ENCODE measurements at places on chromosomes 12 and 14.

DNA sequence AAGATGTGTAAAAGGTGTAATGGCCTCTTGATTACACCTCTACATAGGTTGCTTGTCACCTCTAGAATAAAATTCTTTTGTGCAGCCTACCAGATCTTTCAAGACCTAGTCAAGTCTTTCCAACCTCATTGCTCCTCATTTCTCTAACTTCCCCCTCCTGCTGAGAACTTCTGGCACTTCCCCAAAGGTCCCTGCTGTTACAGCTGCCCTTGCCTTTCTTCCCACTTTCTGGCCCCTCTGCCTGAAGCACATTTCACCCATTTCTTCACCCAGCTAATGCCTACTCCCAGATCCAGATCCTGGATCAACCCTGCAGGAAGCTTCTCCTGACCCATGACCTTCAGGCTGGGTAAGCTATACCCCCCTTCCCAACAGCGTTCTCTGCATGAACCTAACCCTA lies 1.5 kb downstream of the TSHR start:
- DNase-seq, result no peak

DNA sequence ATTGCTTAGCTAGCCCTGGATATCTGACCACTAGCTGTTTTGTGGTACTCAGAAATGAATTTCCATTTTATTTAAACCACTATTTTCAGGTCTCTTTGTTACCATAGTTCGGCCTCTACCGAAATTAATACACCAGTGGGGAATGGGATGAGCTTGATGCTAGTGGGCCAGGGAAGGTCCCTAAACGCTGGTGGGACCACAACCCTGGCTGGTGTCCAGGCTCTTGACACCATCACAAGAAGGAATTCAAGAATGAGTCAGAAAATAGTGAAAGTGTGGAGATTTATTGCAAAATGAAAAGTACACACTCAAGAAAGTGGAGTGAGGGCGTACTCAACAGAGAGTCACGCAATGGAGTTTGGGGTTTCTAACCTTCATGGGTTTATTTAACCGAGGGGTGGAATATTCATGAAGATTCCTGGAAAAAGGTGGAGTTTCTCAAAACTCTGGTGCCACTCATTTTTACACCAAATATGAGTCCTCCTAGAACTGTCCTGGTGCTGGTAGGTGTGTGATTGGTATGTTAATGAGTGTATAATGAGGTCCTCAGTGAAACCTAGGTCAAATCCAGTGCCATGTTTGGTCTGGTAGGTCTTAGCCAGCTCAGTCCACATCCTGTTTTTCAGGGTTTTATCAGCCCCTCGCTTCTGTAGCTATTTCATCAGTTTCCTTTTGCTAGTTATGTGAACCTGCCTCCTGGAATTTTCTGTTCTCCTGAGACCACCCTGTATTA lies 38.9 kb upstream of the LRP6 start:
- DNase-seq, result no peak

- no peak for DNase-seq
These were observed 386.5 kb upstream of the DDHD1 start for GRCh38 chr14:53539489-53540126.

- no peak for DNase-seq
These were observed 80.6 kb downstream of the APAF1 start for GRCh38 chr12:98725476-98726247.

DNA sequence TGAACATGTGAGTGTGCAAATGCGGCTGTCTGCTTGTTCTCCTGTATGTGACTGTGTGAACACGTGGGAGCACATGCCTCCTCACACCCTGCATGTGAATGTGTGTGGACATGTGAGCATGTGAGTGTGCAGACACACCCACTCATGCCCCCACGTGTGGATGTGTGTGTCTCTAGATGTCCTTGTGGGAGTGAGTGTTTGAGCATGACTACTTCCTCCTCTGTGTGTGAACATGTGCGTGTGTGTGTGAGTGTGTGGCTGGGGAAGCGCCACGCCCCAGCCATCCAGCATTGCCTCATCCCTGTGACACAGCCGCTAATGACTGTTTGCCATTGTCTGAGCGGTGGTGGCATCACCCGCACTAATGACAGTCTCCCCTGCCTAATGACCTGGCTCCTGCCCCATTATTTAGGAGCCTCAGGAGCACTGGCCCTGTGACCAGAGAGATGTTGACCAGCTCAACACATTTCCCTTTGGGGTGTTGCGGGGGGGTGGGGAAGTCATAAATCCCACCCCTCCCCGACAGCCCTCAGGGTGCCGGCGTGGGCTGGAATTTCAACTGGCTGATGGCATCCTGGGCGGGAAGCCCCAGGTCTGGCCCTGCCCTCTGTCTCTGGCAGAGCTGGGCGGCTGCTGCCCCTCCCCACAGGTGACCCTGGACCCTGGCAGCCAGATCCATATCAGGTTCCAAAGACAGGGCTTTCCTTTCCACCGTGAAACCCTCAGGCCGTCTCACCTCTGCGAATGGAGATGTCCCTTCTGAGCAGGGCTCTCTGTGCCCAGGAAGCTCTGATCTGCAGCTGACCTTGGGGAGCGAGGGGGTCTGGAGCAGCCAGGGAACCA lies 11.5 kb upstream of the KRT80 start:
- DNase-seq, result no peak

GRCh38 chr14:69260861-69261564 lies 1.1 kb downstream of the GALNT16 start:
- no peak for DNase-seq

DNA sequence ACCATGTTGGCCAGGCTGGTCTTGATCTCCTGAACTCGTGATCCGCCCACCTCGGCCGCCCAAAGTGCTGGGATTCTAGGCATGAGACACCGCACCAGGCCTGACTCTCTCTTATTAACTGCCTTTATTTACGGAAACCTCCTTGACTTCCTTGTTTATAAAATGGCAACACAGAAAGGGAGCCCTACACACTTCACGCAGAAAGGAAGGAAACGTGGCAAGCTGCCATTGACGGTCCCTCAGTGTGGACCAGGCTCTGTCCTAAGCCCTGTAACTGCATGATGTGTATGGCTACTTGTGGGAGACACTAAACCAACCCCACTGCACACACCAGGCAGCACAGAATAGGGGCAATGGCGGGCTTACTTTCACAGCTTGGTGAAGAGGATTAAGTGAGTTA lies 11.7 kb downstream of the CINP start:
- no peak for DNase-seq

- DNase-seq, result no peak
These were observed 190.4 kb downstream of the SLC5A8 start for GRCh38 chr12:101019667-101020066.

DNA sequence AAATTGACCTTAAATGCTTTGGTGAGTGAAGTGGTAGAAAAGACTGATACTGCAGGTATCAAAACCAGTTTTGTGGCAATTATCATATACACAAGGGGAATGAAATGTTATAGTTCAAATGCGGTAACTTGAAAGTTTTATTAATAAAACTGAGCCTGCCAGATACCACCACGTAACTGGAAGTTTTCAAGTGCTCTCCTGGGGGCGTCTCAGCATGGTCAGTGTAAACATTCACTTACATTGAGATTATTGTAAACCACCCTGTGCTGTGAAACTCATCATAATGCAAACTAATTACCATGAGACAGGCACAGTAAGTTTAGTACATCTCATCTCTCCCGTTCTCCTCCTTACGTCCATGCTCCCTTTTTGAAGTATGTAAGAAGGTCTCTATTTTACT lies 280.7 kb upstream of the FAR2 start:
- no peak for DNase-seq

DNA sequence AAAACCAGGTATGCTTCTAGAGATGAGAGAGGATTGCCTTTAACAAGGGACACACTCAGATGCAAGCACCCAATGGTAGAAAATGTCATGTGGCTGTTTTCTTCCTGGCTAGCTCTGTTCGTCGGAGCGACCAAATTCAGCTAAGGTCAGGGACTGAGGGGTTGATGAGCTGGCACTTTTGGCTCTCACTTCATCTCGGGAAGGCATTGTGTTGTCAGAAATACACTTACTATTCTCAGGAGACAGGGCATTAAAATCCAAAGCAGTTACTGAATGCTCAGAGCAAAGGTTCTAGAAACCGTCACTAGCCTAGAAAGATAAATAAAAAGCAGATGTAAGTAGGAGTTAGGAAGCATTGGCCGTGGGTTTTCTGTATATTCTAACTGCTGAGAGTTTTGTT lies 275.7 kb upstream of the SSTR1 start:
- DNase-seq, result no peak

DNA sequence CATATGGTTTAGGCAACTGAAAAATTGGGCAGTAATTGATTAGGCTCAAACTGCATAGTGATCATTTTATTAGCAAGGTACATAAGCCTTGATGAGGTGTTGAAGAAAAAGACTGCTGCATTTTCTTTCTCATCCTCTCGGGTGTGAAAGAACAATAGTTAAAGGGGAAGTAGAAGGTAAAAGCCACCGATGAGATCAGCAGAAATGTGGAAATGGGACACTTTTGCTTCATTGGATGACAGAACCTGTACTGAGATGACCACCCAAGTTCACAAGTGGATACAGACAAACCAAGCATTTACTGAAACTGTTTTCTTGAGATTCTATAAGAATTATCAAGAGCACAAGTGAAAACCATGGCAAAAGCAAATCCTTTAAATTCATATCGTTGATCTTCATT lies 184.0 kb downstream of the TMX1 start:
- DNase-seq, result no peak

DNA sequence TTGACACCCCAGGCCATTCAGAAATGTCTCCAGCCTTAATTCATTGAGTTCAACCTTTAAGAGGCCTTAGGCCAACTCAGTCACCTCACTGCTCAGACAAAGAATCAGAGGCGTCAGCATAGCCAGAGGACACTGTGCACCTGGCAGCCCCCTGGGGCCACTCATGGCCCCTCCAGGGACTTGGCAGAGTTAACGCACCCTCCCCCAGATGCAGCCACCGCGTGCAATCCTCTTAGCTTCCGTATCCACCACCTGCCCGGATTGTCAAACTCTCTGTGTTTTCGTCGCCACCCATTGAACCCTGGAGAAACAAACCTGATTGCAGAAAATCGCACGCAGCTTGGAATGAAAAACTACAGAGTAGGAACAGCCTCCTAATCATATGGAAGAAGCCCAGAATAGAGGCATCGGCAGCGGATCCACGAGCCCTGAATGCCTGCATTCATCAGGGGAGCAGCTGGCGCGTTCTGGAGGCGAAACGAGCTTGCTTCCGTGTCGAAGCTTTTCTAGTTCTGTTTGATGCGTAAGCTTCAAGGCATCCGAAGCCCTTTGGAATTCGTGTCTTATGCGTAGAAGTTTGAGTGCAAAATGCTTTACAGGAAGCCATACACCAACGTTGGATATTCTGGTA lies 22.4 kb downstream of the BRI3BP start:
- DNase-seq, result no peak

GRCh38 chr14:26887847-26888246 lies 290.0 kb upstream of the NOVA1 start:
- no peak for DNase-seq

GRCh38 chr14:58100735-58101368 lies 51.2 kb downstream of the ARMH4 start:
- no peak for DNase-seq

DNA sequence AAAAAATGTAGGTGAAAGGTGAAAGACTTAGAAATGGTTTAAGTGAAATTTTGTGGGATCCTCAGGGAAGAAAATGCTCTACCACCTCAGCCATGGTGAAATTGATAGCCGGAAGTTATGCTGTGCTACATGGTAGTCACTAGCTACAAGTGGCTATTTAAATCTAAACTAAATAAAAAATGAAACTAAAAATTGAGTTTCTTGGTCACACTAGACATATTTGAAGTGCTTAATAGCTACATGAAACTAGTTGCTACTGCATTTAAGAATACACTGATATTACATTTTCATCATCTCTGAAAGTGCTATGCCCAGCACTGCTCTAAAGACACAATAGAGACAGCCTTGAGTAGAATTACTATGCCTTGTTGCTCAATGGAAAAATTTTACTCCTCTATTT lies 10.3 kb upstream of the SLCO1B3 start:
- DNase-seq, result no peak

DNA sequence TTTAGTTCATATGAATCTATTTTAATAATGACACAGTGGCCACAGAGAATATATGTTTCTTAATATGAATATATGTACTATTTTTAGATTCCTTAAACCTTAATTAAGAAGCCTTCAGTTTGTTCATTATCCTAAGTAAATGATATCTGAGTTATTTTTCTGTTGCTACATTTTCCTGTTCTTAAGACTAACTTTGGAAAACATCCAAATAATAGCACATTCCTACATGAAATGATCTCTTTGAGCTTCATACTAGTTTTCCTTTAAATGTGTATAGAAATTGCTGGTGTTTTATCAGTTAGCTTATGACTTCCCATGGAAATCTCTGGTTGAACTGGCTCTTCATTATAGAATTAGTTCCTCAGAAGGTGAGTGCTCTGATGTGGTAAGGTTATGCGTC lies 72.1 kb downstream of the POLR3B start:
- no peak for DNase-seq

DNA sequence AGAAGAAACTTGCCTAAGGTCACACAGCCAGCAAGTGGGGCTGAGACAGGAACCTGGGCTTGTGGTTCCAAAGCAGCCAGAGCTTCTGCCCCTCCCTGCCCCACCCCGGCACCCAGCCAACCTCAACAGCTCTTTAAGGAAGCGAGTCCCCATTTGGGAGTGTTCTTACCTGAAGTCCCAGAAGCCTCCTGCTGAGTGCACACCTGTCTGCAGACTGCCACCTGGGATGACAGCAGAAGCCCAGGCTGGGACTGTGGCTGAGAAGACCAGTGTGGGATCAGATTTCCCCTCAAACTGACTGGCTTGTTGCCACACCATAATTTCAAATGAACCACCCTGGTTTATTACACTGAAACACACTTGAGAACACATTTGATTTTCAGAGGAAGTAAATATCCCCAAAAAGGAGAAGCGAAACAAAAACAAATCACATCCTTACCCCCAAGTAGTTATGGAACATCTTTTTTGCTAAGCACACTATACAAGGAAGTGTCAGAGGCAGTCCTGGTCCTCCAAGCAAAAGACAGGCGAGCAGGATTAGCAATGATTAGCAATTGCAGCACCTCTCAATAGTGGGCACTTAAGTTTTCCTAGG lies 6.3 kb upstream of the RIN3 start:
- DNase-seq, result no peak

GRCh38 chr14:77245820-77246219 lies 25.2 kb downstream of the NGB start:
- no peak for DNase-seq

DNA sequence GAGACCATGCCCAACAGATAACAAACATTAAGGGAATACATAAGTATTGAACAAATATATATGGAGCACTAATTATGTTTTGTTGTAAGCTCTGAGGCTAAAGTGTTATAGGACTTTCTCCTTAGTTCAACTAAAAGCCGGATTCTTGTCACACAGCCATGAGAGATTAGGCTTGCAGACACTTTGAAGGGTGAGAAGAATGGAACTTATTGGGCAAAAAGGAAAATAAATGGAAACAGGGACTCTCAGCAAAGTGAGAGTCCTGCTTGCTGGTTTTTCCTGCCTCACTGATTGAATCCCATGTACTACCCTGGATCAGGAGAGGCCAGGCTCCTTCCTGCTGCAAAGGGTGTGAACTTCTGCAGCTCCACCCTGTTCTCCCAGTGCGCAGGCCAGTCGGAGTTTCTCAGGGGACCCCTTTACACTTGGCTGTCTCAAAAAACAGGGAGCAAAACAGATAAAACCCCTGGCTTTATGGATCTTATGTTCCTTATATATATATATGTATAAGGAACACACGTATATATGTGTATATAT lies 77.1 kb upstream of the FUT8 start:
- DNase-seq, result no peak

- DNase-seq, result no peak
These were observed 182.3 kb downstream of the NTF3 start for GRCh38 chr12:5614256-5614655.
